Placental epithelial cell (primary cell): ENCODE measurements at places on chromosomes 12 and 14. TPM values are rescaled to one million over a fixed set of nuclear protein-coding genes. Genes with fewer than 3 reads are reported as not detected.

SCFD1 gene
- total RNA-seq: 105 and 113 TPM in 2 replicates

MYF6 gene
- not detected in 2 replicates for total RNA-seq

RIMKLB gene
- 38.1 and 55.3 TPM in 2 replicates for total RNA-seq

FOXM1 gene
- total RNA-seq: 3.5 and 8.9 TPM in 2 replicates

CLEC4D gene
- total RNA-seq: not detected in 2 replicates

PMCH gene
- total RNA-seq: not detected in 2 replicates

RHEBL1 gene
- total RNA-seq: not detected in 2 replicates

IFT81 gene
- 6.4 and 14.9 TPM in 2 replicates for total RNA-seq

ESR2 gene
- total RNA-seq: not detected in 2 replicates

CRIP1 gene
- 5.5 and 9.8 TPM in 2 replicates for total RNA-seq

SMCO2 gene
- total RNA-seq: 0.39 TPM in 1 of 2 replicates, not detected in the other

FGD4 gene
- 72.7 and 89.9 TPM in 2 replicates for total RNA-seq

GLIPR1L1 gene
- 0.79 TPM in 1 of 2 replicates, not detected in the other for total RNA-seq

ART4 gene
- total RNA-seq: 86.0 and 203 TPM in 2 replicates

SCN8A gene
- total RNA-seq: 0.11 and 0.39 TPM in 2 replicates

ZBTB1 gene
- total RNA-seq: 51.4 and 63.0 TPM in 2 replicates

NELL2 gene
- 0.33 TPM in 1 of 2 replicates, not detected in the other for total RNA-seq

SLCO1A2 gene
- not detected in 2 replicates for total RNA-seq

RERG gene
- not detected in 2 replicates for total RNA-seq

COL2A1 gene
- under 0.01 and 1.5 TPM in 2 replicates for total RNA-seq

RNFT2 gene
- total RNA-seq: 3.5 and 11.1 TPM in 2 replicates

CD4 gene
- total RNA-seq: 0.98 and 1.2 TPM in 2 replicates

CMTM5 gene
- not detected in 2 replicates for total RNA-seq

CCDC198 gene
- not detected in 2 replicates for total RNA-seq

VWF gene
- 0.39 and 1.8 TPM in 2 replicates for total RNA-seq
